ENCODE measurements at places on chromosomes 1 and 21. TPM values are rescaled to one million over a fixed set of nuclear protein-coding genes. Genes with fewer than 3 reads are reported as not detected.

The CLDN14 gene
- not detected for total RNA-seq

The ATP1A4 gene
- not detected for total RNA-seq

The RAB4A gene
- 35.6 TPM for total RNA-seq

The SLC19A2 gene
- total RNA-seq, result 8.7 TPM

The KRTAP11-1 gene
- not detected for total RNA-seq

The PLOD1 gene
- total RNA-seq, result 117 TPM

Measured in hair follicular keratinocyte (primary cell).